ENCODE measurements at places on chromosomes 3 and 15. TPM values are rescaled to one million over a fixed set of nuclear protein-coding genes. Genes with fewer than 3 reads are reported as not detected.

GOLGA6B gene
- total RNA-seq, result not detected

CCDC54 gene
- not detected for total RNA-seq

SYNM gene
- total RNA-seq, result 5.4 TPM

IGSF11 gene
- 0.44 TPM for total RNA-seq
